ENCODE measurements at places on chromosomes 1 and 21.
A peak's percentile ranks its signal among the peaks of the same experiment; 100 is the strongest.

GRCh38 chr1:115976921-115977498 is 697 bp downstream of the SLC22A15 start:
- no peak for DNase-seq

GRCh38 chr1:65084066-65084465 is 63.9 kb upstream of the AK4 start:
- DNase-seq: no peak

DNA sequence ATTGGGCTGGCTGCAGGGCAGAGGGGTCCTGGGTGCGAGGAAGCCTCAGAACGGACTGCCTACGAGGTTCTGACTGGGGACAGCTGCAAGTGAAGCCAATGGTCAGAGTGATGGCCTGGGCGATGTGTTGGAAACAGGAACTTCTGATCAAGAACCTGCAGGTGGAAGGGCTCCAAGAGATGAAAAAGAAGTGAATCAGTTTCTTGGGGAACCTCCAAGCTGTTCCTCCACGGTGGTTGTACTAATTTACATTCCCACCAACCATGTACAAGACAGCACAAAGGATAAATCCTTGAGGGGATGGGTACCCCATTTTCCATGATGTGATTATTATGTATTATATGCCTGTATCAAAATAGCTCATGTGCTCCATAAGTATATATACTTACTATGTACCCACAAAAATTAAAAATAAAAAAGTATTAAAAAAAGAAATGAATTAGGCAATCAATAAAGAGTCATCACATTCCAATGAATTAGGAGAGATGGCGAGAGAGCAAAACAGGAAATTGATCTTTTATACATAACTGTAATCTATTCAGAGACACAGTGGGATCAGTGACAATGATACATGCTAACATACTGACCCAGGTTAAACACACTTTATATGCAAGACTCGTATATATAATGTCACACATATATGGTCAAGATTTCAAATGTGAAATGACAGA is 58.1 kb downstream of the PTPN14 start:
- DNase-seq: no peak

GRCh38 chr1:154571964-154572288 is 4.3 kb downstream of the CHRNB2 start:
- DNase-seq: no peak

GRCh38 chr21:34745557-34746255 is 76.9 kb downstream of the CLIC6 start:
- DNase-seq: peak; percentile 18

DNA sequence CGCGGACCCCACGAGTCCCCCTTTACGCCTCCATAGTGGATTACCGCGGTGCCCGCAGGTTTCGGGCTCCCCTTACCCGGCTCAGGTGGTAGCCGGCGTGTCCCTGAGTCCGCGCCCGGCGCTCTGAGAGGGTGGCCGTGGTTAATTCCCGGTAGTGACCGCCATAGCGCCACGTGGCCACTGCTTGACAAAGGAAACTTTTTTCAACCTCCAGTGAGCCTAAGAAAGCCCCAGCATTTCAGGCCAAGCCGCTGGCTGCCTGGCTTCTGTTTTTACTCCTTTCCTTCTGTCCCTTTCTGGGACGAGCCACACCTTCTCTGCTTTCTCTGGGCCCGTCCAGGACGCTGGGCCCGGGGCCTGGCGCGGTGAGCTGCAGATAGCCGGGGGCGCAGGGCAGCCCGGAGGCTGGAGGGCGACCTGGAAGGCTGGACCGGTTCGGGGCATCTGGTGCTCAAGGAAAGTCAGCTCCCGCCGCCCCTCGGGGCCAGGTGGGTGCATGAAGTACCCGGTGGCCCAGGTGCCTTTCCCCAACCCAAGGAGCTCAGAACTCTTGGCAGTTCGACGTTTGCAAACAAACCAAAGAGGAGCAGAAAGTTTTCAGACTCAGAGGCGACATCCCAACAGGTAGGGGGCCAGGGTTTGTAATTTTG is 540 bp upstream of the C1orf198 start:
- DNase-seq: no peak

DNA sequence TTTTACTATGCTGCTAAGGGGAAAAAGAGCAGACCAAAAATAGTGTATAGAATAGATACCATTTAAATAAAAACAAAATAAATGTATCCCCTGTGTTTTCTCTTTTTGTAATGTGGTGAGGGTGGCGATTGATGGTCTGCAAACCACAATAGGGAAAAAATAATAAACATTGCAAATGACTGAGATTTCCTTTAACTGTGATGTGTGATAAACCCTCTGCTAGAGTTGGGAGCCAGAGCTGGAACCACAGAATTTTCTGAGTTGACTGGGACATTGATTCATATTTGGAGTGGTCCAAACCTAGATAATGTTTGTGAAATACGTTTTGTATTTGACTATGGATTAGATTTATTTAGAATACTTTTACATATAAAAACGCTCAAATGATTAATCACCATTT is 70.6 kb upstream of the PTGFR start:
- DNase-seq: no peak

DNA sequence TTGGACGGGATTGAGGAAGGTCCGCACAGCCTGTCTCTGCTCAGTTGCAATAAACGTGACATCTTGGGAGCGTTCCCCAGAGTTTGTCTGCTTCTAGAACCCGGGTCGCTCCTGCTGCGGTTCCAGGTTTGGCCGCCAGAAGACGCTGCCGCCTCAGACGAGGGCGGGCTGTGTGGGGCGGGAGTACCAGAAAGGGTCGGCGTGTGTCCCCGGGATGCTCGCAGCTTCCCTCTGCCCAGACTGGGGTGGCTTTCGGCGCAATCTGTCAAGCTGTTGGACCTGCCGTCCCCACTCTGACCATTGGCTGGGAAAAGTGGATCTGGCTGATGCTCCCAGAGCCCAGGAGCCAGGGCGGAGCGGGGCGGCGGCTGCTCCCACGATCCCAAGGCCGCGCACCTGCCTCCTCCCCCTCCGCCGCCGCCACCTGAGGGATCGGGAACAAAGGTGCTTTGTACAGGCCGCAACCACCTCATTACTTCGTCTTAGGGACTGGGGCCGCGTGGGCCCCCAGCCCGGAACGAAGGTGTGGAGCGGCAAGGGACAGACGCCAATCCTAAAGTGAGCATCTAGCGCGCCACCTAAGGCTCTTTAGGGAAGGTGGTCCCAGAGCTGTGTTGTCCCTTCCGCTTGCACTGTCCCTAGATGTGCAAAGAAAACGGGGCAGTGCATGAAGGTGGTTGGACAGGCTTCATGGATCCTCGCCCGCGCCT is 683 bp upstream of the EFNA4 start:
- peak; percentile 67 for DNase-seq

DNA sequence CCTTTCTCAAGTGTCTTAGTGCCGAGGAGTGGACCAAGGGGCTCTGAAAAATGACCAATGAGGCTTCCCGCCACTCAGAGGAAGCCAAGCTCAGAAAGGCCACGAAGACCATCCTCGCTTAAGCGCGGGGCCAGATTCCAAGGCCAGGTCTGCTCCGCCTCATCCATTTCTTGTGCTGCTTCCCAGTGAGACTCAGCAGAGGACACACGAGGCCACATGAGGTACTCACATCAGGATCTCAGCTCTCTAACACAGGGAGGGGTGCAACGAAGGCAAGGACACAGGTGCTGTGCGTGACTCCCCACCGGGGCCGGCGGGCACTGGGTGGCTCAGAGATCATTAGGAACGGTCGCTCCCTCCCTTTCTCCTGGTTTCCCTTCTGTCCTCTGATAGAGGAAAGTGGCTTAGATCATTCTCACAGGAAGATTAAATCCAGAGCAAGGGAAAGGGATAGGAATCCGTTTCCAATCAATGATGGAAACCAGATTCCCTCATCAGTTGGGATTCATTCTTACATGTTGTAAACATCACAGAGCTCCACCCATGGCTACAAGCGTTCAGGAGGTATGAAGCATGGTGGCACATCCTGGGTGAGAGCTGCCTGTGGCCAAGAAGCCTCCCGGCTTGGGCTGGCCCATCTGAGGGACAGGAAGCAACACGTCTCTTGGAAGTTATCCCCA is 46.7 kb downstream of the CAPZB start:
- DNase-seq: no peak

DNA sequence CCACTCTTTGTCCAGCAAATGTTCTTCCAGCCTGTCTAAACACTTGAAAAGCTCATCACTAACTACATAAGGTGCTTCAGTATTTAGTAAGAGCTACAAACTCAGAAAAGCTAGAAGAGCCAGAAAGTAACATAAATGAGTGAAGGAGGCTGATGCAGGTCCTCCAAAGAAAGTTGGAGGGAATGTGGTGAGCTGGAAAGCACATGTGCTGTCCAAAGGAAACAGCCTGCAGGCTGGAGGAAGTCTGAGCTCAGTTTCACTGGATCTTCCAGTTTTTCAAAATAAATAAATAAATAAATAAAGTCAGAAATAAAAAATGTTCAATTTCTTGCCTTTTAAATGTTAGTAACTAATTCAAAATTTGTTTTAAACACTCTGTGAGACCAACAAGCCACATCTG is 25.5 kb downstream of the ZC3H11B start:
- no peak for DNase-seq

- DNase-seq: no peak
These were observed 801 bp downstream of the MX1 start for GRCh38 chr21:41426676-41427404.

DNA sequence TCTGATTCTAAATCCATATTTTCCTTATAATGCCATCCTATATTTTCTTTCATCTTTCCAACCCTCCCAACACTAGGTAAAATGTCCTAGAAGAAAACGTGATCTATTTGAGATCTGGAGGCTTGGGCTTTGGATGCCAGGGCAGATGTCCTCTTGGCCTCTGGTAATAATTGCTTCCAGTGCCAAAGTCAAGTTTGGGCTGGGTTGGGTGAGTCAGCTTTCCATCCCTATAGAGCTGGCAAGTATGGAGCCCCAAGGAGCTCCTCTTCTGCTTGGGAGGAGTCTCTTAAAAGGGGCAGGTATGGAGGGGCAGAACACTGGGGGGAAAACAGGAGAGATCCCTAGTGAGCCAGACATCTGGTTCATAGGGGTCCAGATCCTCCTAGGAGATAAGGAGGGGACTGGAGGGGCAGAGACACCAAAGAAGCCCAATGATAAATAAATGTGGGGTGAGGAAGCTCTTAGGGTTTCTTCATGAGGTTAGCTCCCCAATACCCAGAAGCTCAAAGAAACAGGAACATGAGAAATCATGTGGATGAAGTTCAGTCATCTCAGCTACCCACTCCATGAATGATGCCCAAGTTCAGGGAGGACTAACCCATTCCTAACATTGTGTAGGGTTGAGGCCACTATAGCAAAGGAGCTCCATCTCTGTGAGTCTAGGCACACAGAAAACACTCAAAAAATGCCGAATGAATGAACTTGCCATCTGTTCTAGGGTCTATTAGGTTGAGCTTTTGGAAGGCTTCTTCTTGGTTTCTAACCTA is 3.5 kb downstream of the C1orf116 start:
- no peak for DNase-seq

DNA sequence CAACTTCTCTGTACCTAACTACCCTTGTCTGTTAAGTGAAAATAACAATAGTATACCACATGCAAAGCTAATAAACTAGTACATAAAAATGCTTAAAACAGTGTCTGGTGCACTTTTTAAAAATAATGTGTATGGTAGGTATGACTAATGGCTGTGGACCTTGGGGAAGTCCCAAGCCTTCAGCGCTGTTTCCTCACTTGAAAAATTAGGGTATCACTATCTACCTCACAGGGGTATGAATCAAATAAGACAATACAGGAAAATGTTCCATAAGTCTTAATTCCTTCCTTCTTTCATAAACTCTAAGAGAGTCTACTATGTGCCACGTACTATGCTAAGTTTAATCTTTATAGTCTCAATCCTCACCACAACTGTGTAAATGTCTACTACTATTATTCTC is 32.0 kb downstream of the EGLN1 start:
- no peak for DNase-seq

GRCh38 chr21:41681348-41681801 is 85.5 kb downstream of the RIPK4 start:
- no peak for DNase-seq

DNA sequence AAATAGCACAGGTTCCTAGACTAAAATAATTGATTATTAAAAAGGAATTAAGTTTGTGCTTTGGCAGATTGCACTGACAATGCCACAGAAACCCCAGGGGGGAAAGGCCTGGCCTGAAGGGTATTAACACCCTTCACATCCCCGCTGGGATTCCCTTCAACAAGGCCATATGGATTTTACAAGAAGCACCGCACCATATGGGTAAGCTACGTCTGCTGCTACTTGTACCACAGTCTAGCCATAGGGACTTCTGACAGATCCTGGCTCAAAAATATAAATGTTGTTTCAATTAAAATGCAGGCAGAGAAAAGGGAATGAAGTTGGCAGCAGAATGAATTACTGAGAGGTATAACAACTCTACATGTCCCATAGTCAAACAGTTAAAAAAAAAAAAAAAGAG is 101.0 kb downstream of the DENND1B start:
- DNase-seq: no peak

DNA sequence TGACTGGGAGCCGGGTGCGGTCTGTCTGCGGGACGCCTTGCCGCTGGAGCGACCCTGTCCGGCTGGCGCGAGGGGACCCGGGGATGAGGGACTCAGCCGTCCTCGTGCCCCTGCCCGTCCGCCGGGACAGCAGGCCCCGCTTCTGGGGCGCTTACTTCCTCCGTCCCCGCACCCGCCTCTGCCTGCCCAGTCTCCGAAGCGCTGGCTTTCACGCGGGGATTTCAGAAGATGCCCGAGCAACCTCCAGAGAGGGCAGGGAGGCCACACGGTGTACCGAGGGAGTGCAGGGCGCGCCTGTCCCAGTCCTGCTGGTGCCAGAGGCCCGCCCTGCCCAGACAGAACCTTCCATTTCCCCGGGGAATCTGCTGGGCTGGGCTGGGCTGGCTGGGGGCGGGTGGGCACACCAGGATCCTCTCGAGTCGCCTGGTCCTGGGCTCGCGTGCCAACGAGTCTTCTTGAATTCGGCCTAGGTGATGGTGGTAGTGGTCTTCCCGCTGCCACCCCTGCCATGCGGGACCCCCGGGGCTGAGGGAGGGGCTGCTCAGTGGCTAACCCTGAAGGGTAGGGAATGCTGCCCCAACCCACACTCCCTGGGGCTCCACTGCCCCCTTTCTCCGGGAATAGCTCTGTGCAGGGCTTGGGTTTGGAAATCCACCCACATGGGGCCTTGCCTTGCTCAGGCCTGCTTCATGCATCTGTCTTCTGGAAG is 2.5 kb upstream of the TRPM2 start:
- no peak for DNase-seq

- no peak for DNase-seq
These were observed 5.3 kb upstream of the TXNIP start for GRCh38 chr1:146001709-146002108.

GRCh38 chr1:246306415-246307037 is 200.6 kb downstream of the SMYD3 start:
- no peak for DNase-seq

DNA sequence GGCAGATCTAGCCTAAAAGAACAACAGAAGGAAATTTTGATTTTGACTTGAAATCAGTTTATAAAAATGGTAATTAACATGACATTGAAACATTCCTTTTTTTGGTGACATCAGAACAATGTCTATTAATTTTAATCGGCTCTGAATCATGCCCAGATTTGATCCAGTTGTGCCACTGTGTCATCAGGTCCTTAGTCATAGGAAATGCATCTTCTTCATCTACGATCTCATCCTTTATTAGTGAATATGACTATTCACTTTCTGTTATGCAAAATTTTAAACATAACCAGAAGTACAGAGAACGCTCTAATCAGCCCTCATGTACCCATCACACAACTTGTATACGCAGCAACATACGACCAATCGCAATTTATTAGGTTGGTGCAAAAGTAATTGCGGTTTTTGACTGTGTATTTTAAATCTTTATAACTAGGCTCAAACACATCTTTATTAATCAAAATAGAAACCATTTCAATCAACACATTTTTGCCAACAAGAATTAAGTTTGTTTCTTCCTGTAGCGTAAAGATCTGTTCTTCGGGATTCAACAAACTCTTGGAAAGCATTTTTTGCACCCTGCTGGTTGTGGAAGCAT is 40.3 kb upstream of the TLR5 start:
- no peak for DNase-seq

- DNase-seq: no peak
These were observed 24.9 kb downstream of the LDLRAP1 start for GRCh38 chr1:25568090-25568833.
